LNCaP clone FGC (cell line): ENCODE measurements at places on chromosomes 12 and 14.

- DNase-seq = no peak
Measured at GRCh38 chr14:95524706-95525512, 8.5 kb upstream of the SYNE3 start.

- no peak for DNase-seq
Measured at GRCh38 chr12:68231229-68231628, 5.6 kb upstream of the IL26 start.

- no peak for DNase-seq
Measured at GRCh38 chr12:123119808-123120207, 31.1 kb downstream of the PITPNM2 start.

- no peak for DNase-seq
Measured at GRCh38 chr12:19737019-19737418, 297.7 kb downstream of the AEBP2 start.

GRCh38 chr14:33297565-33297964 is 358.9 kb downstream of the NPAS3 start:
- DNase-seq = no peak

DNA sequence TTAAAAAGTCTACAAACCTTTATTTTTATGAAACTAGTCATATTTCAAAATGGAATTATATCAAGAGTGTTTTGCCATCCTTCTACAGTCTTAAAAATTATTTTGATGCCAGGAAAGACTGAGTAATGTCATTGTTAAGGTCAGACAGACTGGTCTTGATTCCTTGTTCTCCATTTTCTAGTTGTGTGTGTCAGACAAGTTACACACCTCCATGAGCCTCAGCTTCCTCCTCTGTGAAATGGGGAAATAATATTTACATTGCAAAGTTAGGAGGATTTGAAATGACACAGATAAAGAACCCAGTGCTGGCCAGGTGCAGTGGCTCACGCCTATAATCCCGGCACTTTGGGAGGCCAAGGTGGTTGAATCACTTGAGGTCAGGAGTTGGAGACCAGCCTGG is 47.4 kb upstream of the ELK3 start:
- no peak for DNase-seq

DNA sequence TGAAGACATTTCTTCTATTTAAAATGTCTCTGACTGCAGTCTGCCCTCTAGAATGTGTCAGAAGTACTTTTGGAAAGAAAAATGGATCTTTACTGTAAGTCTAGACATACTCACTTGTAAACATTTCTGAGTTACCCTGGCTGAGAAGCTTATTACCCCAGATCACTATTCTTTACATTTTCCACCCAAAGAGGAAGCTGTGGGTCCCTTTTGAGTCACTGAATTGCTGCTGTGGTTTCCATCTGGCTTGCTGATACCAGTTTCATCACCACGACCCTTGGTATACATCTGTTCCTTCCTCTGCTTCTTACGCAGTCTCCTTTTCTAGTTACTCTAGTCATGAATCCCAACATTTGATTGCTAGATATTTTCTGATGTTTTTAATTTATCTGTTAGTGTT is 20.2 kb upstream of the CLEC4D start:
- no peak for DNase-seq

DNA sequence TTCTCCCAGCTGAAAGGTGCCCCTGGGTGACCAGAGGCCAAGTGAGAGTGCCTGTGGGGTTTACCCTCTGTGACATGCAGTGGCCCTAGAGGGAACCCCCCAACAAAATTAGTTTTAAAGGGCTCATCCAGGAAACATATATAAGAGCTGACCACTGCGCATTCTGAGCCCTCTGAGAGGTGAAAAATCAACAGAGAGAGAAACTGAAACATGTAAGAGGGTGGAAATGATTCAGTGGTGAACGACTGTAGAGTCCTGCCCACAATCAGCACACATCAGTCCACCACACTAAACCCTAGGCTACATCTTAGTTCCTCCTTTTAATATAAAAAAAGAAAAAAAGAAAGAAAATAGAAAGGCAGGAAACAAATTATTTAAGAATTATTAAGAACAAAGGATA is 21.0 kb upstream of the ACSM4 start:
- DNase-seq = no peak

GRCh38 chr12:106583242-106584103 is 669 bp downstream of the RFX4 start:
- DNase-seq = no peak

- DNase-seq = no peak
Measured at GRCh38 chr12:74491374-74491773, 46.3 kb upstream of the ATXN7L3B start.
